ENCODE measurements at places on chromosomes 4 and X.

DNA sequence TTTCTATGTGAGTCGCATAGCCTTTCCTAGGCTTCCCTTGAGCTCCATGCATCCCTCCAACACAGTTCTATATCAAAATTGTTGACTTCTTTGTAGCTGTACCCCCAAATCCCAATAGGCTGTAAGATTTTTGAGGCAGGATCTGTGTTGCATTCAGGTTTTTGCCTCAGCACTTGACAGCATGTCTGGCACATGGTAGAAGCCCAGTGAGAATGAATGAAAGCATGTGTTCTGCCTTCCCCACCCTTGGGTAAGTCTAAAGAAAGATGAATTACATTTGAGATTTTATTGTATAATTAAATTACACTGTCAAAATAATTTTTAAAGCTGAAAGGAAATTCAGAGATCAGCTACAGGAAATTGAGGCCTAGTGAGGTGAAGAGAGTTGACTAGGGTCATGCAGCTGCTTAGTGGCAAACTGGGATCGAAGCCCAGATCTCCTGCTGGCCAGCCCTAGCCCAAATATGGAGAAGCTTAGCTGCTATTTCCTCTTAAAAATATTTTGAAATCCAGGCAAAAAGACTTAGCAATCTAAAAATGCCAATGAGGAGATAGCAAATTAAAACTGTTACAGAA is 122.5 kb downstream of the SPATA18 start:
- no peak for DNase-seq

DNA sequence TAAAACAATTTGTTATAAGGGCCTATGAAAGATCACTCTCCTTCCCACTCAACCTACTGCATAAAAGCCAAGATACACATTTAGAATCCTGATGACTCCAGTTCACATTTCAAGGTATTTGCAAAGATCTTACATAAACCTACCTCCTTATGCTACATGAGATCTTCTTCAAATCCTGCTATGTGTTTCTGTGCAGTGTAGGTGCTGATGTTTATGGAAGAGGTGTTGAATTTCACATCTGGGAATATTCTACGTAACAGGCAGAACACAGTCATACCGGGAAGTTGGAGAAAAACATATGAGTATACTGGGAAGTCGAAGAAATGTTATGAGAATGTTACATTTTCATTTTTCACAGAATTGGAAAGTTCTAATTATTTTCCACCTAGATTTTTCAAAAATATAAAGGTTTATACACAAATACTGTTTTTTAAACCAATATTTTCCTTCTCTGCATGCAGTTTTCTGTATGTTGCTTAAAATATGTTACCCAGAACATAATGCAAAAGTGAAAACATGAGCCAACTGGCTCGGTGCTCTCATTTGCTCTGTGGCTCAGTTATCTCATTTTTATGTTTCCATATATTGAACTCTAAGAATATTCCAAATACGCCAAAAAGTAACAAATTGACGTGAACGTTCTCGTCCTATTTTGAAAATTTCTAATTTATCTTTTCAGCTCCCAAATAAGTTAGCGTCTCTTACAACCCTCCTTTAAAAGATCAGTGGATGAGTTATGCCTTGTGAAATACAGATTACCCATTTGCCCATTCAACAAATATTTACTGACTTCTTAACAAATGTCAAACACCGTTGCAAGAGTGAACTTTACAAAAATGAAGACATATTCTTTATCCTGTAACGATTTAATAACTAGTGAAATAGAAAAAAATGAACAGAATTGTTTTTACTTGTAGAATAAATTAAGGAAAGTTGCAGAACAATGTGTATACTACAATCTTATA is 899.3 kb downstream of the STIM2 start:
- peak; percentile 34 for DNase-seq

- no peak for DNase-seq
These were observed 21.7 kb upstream of the CSN1S1 start for GRCh38 chr4:69909195-69909594.

GRCh38 chr4:81839347-81840042 is 367.8 kb upstream of the RASGEF1B start:
- DNase-seq = no peak

- DNase-seq = no peak
These were observed 196.0 kb upstream of the RBPJ start for GRCh38 chr4:26124753-26125321.

GRCh38 chrX:153406903-153407302 is 4.4 kb upstream of the ZFP92 start:
- no peak for DNase-seq

- no peak for DNase-seq
These were observed 1.8 kb downstream of the SFRP2 start for GRCh38 chr4:153787061-153787560.

GRCh38 chr4:26420438-26420837 is 69.8 kb downstream of the CCKAR start:
- DNase-seq = no peak

- DNase-seq = no peak
These were observed 28.3 kb downstream of the ENOX2 start for GRCh38 chrX:130874751-130875150.

DNA sequence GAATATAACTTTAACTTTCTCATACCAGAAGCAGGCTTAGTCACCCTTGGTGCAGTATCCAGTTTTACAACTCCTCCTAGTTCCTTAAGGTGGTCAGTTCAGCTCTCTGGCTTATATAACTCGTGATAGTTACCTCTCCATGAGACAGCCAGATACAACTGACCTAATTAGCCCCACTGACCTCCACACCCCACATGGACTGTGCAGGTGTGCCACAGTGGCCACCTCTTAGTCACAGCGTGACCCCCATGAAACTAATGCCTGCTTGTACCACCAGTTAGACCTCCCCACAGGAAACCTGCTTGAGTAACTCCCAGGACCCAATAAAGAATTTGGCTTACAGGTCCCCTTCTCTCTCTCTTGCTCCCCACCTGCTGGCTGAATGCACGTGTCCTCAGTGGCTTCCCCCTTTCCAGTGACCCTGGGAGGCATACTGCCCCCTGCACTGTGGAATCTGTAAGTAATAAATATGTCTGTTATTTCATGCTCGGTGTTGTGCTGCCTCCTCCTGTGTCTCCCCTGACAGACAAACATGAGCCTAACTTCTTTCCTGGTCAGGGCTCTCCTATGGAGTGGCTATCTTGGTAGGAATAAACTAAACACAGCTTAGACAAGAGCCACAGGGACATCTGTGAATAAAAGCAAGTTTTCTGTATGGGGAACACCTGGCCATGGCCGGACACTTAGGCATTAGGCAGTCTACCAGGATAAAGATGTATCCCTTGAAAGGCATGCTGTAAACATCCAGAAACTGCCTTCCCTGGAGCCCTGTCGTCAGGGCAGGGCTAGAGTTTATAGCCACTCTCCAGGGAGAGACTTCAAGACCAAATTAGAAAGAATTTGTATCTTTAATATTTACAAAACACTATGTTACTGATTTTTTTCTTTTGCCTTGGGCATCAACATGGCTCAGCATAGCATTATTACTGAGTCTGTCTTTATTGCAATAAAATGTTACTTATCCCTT is 209.7 kb upstream of the BOD1L1 start:
- no peak for DNase-seq

DNA sequence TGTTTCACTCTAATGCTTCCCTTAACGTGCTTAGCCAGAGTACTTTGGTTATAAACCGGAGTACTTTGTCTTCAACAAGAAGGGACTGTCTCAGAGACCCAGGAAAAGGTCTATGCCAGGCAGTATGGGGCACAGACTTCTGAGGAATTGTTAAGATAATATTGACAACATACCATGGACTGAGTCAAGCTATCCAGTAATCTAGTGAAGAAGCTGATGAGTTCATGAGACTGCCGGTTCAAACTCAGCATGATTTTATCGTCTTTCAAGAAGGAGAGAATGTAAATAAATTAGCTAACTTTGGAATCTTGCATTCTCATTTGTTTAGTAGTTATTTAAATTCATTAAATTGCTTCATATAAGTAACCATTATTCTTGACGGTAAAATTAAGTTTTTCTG is 546.1 kb downstream of the PPP4R3C start:
- no peak for DNase-seq

DNA sequence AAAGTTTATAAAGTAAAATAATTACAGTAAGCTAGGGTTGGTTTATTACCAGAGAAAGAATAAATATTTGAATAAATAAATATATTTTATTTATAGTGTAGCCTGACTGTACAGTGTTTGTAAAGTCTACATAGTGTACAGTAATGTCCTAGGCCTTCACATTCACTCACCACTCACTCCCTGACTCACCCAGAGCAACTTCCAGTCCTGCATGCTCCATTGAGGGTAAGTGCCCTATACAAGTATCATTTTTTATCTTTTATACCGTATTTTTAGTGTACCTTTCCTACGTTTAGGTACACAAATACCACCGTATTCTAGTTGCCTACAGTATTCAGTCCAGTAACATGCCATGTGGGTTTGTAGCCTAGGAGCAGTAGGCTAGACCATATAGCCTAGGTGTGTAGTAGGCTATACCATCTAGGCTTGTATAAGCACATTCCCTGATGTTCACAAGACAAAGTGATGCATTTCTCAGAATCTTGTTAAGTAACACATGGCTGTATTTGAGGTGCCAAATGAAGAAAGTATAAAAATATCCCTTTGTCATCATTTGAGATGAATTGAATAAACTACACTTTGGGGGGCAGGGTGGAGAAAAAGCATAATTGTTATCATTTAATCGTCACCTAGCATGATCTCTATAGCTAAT is 14.7 kb upstream of the KLHL8 start:
- no peak for DNase-seq

- peak; percentile 80 for DNase-seq
These were observed 348.5 kb downstream of the MID1IP1 start for GRCh38 chrX:39149761-39150160.

- DNase-seq = peak; percentile 42
These were observed 14.7 kb downstream of the CHST7 start for GRCh38 chrX:46588263-46588662.

GRCh38 chr4:77050962-77051361 is 24.8 kb downstream of the CCNI start:
- DNase-seq = no peak

DNA sequence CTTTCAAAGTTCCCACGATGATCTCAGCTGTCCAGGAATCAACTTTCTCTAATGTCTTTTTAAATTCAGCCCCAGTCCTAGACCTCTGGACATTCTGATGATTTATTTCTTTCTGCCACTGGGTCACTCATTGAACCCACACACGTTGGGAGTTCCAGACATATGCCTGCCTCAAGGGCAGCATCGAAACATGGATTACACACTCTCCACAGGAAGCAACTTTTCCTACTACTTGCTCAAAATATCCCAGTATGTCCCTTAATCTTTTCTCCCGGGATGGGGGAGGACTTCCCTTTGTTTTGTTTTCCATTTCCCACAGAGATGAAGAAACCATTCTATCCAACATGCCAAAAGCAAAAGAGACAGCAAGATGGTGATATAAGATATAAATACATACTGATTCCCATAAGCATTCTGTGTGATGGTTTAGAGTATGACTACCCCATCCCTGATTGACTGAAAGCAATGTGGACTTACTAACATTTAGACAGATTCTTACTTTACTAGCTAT is 79.8 kb upstream of the PPARGC1A start:
- no peak for DNase-seq

DNA sequence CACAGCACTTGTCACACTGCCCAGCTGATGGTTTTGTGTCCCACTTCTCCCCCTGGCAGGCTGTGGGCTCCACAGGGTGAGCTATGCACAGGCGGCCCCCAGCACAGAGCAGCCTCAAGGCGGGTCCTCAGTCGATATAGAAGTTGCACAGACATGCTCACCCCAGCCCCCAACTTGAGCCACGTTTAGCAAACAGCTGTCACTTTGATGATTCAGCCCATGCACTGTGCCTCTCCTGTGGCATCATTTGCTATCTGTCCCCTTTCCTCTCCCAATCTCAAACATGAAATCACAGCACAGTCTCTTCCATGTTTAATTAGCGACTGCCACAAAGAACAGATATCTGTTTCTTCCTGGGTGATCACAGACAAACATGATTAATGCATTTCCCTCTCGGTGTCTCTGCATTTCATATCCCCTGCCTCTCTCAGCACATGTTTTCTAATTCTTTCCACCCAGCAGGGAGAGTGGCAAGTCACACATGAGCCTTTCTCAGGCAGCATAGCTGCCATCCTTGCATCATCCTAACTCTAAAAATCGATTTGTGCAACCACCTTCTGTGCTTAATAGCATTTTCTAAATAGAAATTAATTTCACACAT is 204.9 kb downstream of the EVC2 start:
- DNase-seq = no peak

- DNase-seq = no peak
These were observed 10.7 kb downstream of the SLC39A8 start for GRCh38 chr4:102334624-102335023.

GRCh38 chr4:121198251-121198650 is 34.1 kb upstream of the TNIP3 start:
- DNase-seq = no peak

DNA sequence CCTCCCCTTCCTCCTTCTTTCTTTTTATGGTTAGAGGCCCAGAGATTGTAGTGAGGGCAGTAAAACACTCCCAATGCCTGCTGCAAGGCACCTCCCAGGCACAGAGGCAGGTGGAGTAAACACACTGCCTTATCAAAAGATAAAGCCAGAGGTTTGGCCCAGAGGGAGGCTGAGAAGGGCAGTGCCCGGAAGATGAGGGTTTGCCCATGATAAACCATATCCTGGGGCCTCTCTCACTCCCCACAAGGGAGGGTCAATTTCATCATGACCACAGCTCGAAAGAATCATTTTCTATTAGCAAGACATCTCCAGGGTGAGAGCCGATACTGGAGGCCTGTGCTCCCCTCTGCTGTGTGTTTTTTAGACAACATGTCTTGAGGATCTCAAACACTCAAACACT is 98.5 kb upstream of the FAM9C start:
- peak; percentile 61 for DNase-seq

GRCh38 chr4:158766434-158767044 is 2.3 kb upstream of the FNIP2 start:
- DNase-seq = no peak

- DNase-seq = no peak
These were observed 56.8 kb downstream of the TSPAN7 start for GRCh38 chrX:38618180-38618579.

GRCh38 chrX:131816551-131817136 is 206.5 kb upstream of the STK26 start:
- DNase-seq = peak; percentile 84

- no peak for DNase-seq
These were observed 50.2 kb upstream of the MAMLD1 start for GRCh38 chrX:150312931-150313330.
